ENCODE measurements at places on chromosomes 12 and 14.

GRCh38 chr12:3036901-3037600 is 40.1 kb upstream of the TSPAN9 start:
- DNase-seq = no peak

- DNase-seq = no peak
Measured at GRCh38 chr12:89234324-89235114, 117.8 kb downstream of the DUSP6 start.

GRCh38 chr14:104770851-104771272 is 17.9 kb downstream of the SIVA1 start:
- DNase-seq = no peak

GRCh38 chr14:69660344-69661193 is 49.2 kb downstream of the SUSD6 start:
- no peak for DNase-seq

DNA sequence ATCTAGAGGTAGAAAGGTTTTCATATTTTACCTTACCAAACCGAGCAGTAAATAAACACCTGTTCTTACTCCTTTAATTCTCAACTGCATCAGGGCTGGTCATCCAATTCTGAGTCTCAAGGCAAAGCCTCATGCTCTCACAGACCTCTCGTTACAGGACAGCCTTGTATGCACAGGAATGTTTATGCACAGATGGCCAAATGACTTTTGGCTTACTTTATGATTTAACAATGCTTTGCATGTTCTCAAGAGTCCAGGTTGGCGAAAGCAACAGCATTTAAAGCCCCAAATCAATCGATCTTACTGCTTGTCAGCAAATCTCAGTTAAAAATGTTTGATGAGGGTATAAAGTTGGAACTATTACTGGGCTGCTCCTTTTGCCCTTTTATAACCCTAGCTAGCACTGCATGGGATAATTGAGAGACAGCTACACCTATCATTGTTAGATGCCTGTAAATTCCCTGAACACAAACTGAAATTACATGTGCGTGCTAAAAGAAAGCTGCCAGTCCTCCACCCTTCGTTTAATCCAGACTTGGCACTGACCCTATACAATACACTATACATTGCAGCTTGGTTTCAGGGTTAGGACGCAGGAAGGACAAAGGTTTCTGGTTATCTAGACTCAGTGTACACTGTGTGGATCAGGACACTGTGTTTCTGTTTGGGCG is 63.6 kb downstream of the TMCC3 start:
- DNase-seq = no peak

DNA sequence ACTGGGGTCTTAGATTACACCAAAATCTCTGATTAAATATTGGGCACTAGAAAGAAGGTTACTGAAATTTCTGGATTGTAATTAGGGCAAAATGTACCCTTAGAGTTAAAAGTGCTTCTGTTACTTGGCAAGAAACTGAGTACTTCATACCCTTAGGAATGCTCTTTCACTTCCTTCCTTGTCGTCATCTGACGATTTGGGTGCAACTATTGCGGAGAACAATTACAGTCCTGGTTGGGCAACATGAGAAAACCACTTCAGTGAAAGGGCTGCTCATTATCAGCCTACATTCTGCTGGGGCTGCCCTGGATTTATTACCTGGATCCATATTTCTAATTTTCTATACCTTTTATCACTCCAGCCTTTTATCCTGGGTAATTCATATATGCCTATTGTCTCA is 348.5 kb upstream of the MDGA2 start:
- no peak for DNase-seq

- no peak for DNase-seq
Measured at GRCh38 chr14:51684760-51685159, 33.0 kb downstream of the FRMD6 start.

DNA sequence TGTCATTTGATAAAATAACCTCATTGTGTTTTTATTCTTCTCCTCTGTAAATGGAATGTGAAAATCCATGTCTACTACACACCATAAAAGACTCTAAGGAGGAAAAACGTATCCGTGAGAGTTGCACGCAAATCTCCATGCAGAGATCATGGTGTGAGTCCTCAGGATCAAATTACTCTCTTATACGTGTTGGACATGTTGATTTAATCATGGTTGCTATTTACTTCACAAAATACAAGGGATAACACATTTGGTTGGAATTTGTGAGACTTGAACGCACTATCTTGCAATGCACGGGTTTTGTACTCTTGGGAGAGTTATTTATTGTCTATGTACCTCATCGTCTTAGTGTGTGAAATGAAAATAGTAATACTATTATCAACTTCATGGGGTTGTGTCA is 128.0 kb upstream of the RASSF8 start:
- DNase-seq = no peak

GRCh38 chr12:114238808-114239207 is 167.1 kb downstream of the TBX5 start:
- DNase-seq = no peak

DNA sequence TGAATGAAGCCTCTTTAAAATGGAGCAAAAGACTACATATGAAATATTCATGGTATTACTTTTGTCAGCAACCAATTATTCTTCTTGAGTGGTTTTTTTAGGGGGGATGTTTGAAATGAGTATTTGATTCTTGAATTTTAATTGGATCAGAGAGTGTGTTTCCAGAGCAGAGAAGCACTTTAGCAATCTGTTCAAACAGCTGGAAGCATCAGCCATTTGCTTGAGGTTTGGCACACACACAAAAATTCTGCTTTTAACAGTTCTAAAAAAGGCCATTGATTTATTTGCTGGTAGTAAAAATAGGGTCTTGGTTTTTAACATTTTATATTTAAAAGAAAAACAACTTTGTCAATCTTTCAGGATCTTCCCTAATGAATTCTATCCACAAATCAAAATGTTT is 292.7 kb downstream of the LRFN5 start:
- peak; percentile 90 for DNase-seq

DNA sequence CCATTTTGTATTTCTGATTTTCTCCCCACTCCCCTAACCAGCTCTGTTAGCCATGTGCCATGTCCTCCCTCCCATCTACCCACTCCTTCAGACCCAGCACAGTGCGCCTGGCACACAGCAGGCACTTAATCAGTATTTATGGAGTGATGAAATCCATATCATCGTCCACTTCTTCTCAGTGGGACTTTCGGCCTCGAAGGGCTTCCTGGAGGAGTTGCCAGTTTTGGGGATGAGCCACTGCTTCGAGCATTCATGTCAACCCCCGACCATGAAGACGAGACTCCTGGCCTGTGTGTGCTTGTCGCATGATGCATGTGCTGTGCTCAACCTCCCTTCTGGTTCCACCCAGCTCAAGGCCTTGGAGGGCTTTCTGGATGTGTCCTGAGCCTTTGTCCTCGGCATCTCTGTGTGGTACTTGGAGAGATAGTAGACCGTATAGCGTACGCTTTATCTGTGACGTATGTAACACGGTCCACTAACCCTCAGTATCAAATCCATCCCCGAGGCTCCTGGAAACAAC is 119.5 kb upstream of the RTL1 start:
- no peak for DNase-seq

GRCh38 chr14:75980856-75981255 is 939 bp downstream of the TGFB3 start:
- DNase-seq = no peak

DNA sequence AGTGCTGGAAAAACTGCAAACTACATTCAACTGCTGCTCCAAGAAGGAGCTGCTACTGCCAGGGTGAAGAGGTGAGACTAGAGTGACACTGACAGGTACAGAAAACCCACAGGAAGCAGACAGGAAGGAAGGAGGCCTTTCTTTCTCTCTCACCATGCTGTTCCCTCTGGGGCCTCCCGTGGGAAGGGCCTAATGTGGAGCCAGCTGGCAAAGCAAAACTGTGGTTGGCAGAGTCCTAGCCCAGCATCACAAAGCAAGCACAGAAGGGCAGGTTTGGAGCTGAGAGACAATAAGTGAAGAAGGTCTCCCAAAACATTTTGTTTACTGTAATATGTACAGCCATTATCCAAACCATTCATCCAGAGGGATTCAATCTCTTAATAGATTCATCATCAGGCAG is 122.5 kb upstream of the MAX start:
- no peak for DNase-seq

DNA sequence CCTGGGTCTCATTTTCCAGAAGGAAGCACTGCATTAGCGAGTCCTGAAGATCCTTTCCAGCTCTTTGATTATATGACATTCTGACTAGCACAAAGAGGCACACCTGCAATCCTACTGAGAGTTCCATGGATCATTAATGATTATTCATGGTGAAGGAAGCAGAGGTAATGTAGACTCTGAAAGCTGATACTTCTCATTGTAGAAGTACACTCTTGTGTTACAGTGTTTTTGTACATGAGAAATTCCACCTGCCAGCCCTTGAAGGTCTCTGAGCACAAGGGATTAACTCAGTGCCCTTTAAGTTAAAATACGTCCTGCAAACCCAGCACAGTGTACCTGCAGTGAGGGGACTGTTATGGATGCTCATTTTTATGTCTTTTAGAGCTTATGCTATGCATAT is 558.8 kb upstream of the FBXO33 start:
- no peak for DNase-seq

DNA sequence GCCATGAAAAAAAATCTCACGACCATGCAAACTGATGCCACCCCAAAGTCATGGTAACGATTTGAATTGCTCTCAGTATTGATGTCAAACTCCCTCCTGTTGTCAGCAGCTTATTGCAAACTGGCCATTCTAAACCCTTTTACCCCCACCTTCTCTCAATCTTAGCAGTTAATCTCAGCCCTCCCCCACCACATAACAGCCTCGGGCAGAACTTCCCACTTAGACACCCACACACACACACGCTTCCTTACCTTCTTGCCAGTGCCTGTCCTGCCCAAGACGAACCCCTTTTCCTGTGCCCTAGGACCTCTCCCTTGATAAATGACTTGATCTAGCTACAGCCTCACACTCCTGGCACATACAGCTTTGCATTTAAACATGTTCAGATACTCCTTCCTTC is 56.6 kb downstream of the GPATCH2L start:
- DNase-seq = no peak

GRCh38 chr12:6696690-6697583 is 3.7 kb downstream of the PIANP start:
- no peak for DNase-seq

GRCh38 chr12:93019212-93019927 is 90.3 kb upstream of the EEA1 start:
- DNase-seq = no peak

GRCh38 chr14:21902561-21903181 is 229.1 kb upstream of the OR4E1 start:
- no peak for DNase-seq

- DNase-seq = no peak
Measured at GRCh38 chr12:24948420-24948756, 513 bp downstream of the BCAT1 start.

DNA sequence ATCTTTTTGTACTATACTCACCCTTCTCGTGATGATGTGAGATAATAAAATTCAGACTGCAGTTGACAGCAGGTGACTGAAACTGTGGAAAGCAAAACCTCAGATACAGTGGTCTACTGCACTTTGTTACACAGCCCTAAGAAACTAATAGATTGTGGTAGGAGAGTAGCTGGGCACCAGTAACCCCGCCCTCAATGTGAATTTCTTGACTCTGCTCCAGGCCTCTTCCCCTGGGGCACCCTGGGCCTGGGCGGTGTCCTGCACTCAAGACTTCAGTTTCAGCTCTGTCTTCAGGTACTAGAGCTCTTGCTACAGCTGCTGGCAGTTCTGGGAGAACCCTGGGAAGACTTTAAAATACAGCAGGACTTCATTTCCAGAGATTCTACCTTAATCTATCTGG is 197.6 kb upstream of the AVPR1A start:
- DNase-seq = no peak

DNA sequence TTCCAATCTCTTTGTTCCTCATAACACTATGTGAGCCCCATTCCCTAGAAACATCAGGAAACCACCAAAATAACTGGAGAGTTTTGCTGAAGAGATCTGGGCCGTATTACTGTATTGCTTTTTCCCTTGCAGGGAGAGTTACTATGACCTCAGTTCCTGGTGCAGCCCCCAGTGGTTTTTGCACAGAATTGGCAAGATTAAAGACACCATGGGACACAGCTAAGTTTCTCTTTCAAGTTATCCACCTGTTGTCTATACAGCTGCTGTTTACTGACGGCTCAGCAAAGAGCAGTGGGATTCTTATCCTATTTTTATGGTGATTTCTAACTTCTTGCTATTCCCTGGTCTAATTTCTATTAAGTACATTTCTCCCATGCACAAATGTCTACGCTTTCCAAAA is 77.1 kb upstream of the SLC35F4 start:
- no peak for DNase-seq

DNA sequence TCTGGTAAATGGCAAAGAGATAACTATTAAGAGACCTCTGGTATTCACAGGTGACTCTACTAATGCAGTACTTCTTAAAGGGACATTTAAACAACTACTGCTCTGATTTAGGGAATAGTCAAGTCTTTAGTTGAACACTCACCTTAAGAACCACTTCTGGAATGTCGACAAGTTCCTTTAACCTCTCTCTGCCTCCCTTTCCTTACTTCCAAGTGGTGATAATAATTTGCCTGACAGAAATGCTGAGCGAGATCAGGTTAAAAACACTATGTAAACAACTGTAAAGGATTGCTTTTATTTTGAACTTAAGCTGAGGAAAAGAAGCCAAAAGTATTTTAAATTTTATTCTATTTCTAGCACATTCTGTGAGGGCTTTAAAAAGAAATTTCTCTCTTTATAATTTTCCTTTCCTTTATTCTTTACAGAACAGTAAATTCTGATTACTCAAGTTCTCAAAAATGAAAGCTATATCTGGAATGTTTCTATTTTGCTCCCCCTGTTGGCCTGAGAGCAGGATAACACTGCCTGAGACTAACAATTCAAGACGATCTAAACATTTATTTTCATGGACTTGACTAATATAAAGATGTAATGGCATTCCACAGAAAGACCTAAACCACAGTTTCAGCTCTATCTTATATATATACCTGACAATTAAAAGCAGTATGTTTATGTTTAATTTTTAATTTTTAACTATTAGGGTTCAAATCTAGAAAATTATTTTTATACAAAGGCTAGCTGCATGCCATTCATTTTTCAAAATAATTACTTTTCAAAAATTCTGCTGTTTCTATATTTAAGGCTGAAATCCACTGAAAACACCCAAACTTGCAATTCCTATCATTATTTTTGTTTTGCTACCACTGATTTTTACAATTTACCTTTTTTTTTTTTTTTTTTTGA is 29.2 kb downstream of the ZCCHC8 start:
- DNase-seq = peak; percentile 2

- DNase-seq = no peak
Measured at GRCh38 chr14:59465316-59466135, at the start of gene GPR135. Gene GPR135 (minus strand): TSS chr14:59465380. CDS start chr14:59465226, 154 bp downstream.

- DNase-seq = no peak
Measured at GRCh38 chr12:99957866-99958466, 26.8 kb downstream of the ANKS1B start.

- no peak for DNase-seq
Measured at GRCh38 chr12:19988459-19988873, 379.9 kb upstream of the PDE3A start.

GRCh38 chr12:6528539-6529235 is 5.6 kb upstream of the GAPDH start:
- DNase-seq = no peak

GRCh38 chr14:65501328-65501727 is 88.8 kb downstream of the FUT8 start:
- no peak for DNase-seq
